ENCODE measurements at places on chromosomes 2 and 18.
A peak's percentile ranks its signal among the peaks of the same experiment; 100 is the strongest.

DNA sequence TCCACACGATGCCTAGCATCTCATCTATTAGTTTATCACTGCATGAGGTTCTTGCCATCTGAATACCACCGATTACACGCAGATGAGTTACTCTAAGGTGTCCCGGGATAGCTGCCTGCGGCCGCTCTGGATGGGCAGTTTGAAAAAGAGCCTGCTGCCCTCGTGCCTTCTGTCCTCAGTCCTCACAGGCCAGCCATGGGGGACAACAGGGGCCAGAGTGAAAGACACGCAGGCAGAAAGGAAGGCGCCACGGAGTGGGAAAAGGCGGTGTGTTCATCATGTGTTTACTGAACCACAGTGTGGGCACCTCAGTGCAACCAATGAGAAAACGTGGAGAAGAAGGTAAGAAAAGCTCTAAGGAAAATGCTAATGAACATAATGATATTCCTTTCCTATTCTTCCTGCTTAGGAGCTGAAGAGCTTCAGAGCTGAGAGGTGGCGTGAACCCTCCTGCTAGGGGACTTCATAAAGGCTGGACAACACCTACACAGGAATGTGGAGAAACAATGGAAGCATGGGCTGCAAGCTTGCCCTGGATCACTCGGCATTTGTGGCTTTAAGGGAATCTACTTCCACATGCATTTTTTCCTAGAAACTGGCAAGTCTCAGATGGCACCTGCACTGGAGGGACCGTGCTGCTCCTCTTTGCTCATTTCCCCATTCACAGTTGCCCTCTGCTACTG is 50.9 kb downstream of the CABYR start:
- DNase-seq, result no peak

DNA sequence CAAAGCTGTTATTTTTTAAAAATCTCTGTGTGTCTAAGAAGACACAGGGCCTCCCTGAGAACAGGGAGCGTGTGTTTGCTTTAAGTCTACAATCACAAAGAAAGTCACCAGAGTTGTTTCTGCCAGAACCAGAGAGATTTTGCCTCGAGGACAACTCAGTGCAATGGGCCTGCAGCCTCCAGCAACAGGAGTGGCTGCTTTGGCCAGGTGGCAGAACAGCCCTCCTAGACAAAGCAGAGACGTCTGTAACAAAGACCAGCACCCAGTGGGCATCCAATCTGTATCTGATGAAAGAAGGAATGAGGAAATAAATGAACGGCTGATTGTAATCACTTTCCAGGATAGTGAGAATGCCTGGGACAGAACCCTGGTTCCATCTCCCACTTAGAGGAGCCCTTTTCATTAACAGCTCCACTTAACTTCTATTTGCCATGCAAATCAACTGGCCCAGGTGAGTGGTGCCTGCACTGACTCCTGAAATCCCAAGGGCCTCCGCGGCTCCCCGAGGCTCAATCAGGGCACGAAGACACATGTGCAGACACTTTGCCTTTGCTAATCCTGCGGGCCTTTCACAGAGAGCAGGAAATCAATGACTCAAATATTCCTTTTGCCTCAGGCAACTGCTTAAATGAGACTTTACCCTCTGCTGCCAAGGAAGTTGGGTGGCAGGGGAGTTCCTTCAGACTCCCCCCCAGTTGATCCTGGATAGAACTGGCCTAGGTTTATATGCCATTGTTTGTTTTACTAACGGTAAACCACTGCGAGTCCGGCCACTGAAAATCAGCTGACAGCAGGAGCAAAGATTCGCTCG is 146.5 kb downstream of the CABLES1 start:
- DNase-seq, result peak; percentile 49

DNA sequence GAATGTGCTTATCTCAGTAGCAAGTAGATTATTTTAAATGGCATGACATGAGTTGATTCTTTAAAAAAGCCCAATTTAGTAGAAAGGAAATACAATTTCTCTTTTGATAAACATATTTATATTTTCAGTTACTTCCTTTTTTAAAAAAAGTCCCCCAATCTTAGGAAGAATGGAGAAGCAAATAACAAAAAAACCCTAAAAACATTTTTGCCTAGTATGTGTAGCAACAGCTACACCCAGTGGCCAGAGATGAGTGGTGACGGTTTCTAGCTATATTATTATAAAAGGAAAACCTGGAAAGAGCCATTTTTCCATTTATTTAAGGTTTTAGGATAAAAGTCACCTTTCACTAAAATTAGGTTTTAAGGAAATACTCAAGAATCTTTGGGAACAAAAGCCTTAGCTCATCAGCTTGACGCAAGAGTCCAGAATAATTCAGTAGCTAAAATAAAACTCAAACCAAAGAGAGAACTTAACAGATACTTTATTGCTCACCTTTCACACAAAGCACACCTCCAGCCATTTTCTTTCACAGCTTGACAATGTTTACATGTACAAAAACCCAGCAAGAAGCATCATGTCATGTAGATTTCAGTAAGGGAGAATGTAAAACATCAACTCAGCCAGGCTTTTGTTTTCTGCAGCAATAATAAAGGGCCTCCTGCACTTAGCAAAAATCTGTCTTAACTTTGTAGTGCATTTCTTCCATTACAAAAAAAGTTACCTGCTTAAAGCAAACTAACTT is 15.7 kb downstream of the FAM98A start:
- no peak for DNase-seq

DNA sequence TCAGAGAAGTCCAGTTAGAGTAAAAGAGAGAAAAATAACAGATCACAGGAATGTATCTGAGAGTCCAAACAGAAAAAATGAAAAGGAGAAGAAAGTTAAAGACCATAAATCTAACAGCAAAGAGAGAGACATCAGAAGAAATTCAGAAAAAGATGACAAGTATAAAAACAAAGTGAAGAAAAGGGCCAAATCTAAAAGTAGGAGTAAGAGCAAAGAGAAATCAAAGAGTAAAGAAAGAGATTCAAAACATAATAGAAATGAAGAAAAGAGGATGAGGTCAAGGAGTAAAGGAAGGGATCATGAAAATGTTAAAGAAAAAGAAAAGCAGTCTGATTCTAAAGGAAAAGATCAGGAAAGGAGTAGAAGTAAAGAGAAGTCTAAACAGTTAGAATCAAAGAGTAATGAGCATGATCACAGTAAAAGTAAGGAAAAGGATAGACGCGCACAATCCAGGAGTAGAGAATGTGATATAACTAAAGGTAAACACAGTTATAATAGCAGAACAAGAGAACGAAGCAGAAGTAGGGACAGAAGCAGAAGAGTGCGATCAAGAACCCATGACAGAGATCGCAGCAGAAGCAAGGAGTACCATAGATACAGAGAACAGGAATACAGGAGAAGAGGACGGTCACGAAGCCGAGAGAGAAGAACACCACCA is 52.4 kb downstream of the PPIG start:
- no peak for DNase-seq

GRCh38 chr2:225668606-225669266 is 269.2 kb downstream of the NYAP2 start:
- peak; percentile 61 for DNase-seq

- DNase-seq, result no peak
Observed at GRCh38 chr2:70089983-70090525, 2.8 kb downstream of the PCBP1 start.

DNA sequence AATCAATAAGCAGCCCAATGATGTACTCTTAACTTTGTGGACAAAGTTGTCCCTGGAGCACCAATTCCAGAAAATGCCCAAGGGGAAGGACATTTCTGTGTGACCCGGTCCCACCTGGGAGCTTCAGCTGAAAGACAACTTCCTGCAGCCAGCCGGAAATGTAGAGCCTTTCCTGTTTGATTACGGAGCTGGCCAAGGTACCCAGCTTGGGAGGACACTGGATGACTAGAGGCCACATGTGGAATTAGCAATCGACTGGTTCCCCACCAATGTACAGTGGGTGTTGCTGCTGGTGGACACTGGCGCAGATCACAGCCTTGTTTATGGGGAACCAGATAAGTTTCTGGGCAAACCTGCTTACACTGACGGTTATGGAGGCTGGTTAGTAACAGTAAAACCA is 53.0 kb upstream of the ZC3H15 start:
- no peak for DNase-seq

DNA sequence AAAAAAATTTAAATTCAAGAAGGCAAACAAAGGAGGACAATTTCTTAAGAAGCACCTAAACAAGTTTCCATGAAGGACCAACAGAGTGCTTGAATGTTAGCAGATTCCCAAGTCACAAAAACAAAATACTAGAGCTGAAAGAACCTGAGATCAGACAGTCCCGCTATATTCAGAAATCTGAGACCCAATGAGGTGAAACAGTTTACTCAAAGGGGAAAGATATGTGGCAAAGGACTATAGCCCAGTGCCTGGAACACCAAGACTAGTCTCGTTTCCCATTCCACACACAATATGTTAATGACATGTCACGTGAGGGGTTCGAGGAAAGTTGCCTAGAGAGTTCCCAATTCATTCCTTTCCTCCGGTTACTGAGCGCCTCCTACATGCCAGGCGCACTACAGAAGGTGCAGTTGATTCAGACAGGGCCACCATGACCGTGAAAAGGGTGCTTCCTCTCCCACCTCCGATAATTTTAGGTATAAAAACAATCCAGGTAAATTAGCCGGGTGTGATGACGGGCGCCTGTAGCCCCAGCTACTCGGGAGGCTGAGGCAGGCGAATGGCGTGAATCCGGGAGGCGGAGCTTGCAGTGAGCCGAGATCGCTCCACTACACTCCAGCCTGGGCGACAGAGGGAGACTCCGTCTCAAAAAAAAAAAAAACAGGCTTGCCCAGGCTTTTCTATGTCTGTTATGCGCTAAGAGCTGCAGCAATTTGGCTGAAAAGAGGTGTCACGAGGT is 617 bp downstream of the SRBD1 start:
- peak; percentile 32 for DNase-seq

GRCh38 chr2:133674433-133675331 is 106.4 kb upstream of the NCKAP5 start:
- peak; percentile 74 for DNase-seq

DNA sequence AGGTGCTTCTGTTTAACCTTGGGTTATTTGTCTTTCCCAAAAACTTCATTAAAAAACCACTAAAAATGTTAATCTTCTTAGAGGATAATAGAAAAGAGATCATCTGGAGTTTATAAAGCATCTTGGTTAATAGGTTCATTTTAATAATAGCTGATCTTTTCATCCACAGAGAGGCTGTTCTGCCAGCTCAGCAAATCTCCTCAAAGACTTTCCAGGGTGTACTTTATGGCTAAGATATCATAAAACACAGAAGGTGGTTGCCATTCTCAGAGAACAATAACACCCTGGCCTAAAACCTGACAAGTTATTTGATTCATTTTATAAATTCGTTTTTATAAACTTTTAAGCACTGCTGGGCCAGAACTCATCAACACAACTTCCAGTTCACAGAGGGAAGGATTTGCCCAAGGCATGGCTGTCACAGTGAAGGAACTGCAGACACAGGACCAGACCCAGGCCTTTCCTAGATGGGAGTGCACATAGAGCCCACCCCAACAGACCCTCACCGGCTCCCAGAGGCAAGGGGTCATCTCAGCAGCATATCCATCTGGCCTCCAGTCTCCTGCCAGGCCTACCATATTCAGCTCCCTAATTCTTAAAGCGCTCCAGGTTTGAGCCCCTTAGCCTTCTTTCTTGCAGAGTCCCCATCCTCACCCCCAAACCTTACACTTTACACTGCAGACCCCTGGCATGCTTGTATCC is 203.4 kb upstream of the RAB6C start:
- no peak for DNase-seq

DNA sequence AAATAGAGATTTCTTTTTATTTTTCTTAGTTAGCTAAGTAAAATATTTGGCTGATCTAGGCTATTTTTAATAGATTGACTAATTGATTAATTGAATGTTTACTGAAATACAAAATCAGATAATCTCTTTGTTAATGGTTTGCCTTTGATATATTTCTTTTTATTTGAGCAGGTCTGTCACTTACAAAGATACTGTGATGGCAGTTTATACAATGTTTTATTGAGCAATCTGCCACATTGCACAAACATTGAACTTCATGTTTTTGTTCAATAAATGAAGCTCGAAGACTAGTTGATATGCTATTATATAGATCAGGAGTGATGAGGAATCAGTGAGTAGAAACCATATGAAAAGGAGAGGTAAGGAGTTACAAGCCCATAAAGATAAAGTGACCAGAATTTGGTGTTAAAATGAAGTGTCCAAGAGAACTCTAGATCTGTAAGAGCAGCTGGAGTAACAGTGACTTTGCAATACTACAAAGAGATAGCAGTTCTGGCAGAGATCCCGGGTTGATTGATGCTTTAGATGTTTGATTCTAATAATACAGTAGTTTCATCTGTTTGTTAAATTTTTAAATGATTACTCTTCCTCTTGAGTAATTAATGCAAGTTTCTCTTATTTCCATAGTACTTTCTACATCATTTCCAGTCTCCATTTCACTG is 574.2 kb downstream of the CCDC85A start:
- DNase-seq, result no peak

DNA sequence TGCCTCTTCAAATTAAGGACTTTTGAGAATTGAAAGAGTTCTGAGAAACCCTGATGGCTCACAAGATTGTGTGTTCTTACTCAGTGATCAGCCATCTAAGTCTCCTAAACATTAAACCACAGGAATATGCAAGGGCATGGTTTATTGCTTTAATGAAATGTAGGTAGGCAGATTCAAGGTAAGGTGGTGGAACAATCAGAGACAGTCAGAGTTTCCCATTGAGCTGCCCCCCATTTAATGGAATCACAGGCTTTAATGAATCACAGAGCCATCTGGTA is 107.8 kb upstream of the LRATD1 start:
- no peak for DNase-seq

GRCh38 chr2:7861910-7862702 is 819.8 kb upstream of the ID2 start:
- DNase-seq, result no peak

- DNase-seq, result no peak
Observed at GRCh38 chr2:40227210-40227609, 224.7 kb downstream of the SLC8A1 start.

DNA sequence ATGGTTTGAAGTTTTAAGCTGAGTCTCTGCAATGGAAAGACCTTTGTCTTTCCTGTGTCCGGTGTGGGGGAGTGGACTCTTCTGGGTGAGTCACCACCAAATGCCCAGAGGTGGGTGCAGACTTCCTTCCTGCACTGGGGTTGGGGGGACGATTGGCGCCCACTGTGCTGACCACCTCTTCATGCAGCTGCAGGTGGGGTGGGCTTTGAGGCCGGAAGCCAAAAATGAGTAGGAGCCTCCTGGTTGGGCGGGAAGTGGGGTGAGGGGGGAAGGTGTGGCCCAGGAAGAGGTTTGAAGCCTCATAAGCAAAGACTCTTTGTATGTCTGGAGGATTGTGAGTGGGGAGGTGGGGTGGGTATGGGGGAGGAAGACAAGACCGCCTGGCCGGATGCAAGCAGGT is 27.6 kb downstream of the PAX8 start:
- DNase-seq, result no peak

GRCh38 chr2:108304975-108305374 is 16.3 kb downstream of the SULT1C2 start:
- no peak for DNase-seq

GRCh38 chr2:6780765-6781274 is 84.9 kb downstream of the CMPK2 start:
- DNase-seq, result no peak
